NCI-H524 (cell line): ENCODE measurements at places on chromosomes 16 and 17.

- DNase-seq = peak; percentile 15
These were observed 474.3 kb upstream of the TOM1L1 start for GRCh38 chr17:54426296-54426886.

GRCh38 chr16:89316701-89317100 lies 99.2 kb downstream of the ZNF778 start:
- DNase-seq = no peak

- DNase-seq = no peak
These were observed 5.4 kb upstream of the PNPO start for GRCh38 chr17:47935961-47936360.

DNA sequence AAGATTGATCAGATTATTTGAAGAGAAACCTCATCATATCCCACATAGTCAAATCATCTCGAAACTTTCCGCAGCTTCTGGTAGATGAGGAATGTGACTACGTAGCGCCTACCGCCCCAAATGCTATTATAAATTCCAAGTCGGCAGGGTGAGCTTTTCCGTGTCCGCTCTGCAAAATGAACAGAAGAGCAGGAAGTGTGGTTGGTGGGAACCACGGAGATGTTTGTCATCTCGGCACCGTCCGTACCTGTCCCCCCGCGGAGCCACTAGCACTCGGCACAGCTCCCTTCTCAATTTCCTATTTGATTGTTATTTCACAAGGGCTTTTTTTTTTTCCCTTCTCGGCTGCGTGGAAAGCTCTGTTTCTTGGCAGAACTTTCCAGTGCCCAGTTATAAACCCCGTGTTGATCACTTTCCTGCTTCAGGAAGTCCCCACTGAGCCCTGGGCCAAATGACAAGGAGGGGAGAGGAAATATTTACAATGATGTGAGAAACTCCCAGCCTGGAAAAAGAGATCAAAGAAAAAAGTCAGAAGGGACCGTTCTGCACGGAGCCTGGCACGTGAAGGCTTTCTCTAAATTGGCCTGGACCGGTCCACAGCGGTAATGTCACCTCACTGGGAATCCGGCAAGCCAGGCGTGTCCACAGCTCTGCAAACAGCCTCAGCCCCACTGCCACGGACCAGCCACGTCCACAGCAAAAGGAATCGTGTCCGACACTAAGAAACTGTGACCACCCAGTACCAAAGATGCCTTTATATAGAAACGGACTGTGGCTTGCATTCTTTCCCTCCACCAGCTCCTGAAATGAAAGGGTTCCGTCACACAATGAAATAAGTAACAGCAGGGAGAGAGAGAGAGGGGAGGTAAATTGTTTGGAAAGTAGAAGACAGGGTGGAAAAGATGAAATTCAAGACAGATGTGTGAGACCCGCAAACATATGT lies 65.0 kb downstream of the MRM3 start:
- no peak for DNase-seq

GRCh38 chr17:35447499-35447898 lies 1.1 kb downstream of the SLFN13 start:
- no peak for DNase-seq

GRCh38 chr17:246226-246625 lies 64.8 kb upstream of the DOC2B start:
- DNase-seq = no peak

- peak; percentile 92 for DNase-seq
These were observed 10.9 kb downstream of the SLC9A5 start for GRCh38 chr16:67259705-67260104.

GRCh38 chr17:1882836-1883235 lies 53.0 kb downstream of the RPA1 start:
- peak; percentile 45 for DNase-seq
